ENCODE measurements at places on chromosomes 12 and 14.
A peak's percentile ranks its signal among the peaks of the same experiment; 100 is the strongest.

GRCh38 chr12:93022603-93023340 lies 93.7 kb upstream of the EEA1 start:
- DNase-seq = no peak

DNA sequence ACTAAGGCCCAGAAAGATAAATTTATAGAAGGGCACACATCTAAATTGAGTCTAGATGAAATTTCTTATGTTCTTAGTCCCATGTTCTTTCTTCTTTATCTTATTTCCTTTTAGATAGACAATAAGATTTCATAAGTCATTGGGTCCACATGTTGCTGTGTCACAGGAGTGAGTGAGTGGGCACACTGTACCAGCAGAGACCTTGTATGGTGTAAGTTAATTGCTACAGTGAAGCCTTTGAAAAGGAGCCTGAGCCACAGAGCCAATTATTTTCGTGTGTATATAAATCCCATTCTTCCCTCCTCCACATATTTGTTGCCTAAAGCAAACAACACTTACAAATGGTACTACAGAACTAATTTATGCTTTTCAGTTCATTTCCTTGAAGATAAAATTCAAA lies 79.1 kb downstream of the GRIP1 start:
- DNase-seq = no peak

DNA sequence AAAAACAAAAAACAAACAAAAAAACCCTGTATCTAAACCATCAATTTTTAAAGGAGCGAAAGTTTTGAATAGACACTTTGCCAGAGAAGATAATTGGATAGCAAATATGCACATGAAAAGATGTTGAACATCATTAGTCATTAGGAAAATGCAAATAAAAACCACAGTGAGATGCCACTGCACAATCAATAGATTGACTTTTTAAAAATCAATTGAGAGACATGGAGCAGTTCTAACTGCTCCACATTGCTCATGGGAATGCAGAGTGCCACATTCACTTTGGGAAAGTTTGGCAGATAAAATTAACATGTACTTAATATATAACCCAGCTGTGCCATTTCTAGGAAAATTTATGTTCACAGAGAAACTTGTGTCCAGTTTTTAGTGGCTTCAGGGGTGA lies 12.7 kb downstream of the EIF2S1 start:
- DNase-seq = no peak

GRCh38 chr12:22396735-22397134 lies 62.2 kb upstream of the ST8SIA1 start:
- DNase-seq = no peak

GRCh38 chr12:11758510-11759493 lies 109.3 kb downstream of the ETV6 start:
- no peak for DNase-seq

DNA sequence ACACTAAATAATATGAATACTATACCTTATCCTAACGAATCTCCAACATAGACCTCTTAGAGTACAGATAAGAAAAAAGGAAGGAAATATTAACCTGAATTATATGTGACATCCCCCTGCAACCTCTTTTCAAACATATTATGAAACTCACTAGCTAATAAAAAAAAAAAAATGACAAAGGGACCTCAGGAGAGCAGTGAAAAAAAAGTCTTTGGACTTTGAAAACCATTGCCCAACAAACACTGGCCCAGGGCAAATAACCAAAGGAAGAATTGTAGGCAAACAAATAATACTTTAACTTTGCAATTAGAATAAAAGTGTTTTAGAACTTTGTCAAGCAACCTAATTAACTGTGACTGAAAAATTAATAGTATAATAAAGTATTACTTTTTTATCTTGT lies 7.7 kb downstream of the SOX5 start:
- DNase-seq = no peak

DNA sequence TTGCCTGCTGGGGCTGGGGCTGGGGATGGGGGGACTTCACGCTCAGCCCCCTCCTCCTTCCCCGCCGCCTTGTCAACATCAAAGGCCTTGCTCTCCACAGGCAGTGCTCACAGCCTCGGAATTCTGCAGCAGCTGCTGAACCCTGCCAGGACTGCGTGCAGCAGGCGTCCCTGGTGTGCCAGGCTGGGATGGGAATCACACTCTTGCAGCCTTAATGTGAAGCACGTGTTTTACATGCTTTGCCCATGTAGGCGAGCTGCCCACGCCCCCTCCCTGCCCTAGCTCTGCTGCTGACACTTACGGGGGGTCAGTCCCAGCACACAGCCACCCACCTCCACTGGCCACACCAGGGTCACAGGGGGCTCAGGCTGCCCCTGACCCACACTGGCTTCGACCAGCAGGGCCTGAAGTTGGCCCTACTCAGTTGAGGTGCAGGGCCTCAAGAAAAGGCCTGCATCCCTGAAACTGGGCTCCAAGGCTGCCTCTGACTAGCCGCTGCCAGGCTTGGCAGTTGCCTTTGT lies 276.2 kb upstream of the RTL1 start:
- DNase-seq = no peak

GRCh38 chr12:51270067-51270950 lies at the start of gene SMAGP:
Gene SMAGP (minus strand): TSS chr12:51270415. CDS start chr12:51269278, 1,137 bp downstream.
- peak; percentile 30 for DNase-seq

DNA sequence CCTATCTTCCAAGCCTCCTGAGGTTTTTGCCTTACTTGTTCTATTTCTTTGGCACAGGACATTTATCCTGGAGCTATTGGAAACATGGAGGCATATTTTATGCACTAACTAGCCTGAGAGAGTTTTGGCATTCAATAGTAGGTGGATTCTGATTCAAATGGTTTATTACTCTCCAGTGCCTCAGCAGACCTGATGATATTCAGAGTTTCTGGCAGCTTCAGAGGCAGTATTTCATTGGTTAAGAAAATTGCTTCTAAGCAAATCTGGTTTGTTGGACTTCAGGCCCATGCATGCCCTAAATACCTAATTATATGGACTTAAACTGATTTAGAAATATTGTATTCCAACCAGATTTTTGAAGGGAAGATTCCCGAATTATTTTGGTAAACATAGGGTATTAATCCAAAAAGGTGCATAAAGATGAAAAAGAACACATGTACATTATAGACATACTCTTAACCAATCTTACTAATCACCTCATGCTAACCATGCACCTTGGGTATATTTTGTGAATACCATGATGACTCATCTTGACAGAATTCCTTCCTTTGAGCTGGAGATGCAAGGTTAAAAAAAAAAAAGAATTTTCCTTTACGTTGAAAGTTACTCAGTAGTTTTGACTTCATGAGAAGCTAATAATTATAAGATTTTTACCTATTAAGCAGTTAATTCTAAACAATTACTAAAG lies 44.3 kb upstream of the KTN1 start:
- DNase-seq = no peak

DNA sequence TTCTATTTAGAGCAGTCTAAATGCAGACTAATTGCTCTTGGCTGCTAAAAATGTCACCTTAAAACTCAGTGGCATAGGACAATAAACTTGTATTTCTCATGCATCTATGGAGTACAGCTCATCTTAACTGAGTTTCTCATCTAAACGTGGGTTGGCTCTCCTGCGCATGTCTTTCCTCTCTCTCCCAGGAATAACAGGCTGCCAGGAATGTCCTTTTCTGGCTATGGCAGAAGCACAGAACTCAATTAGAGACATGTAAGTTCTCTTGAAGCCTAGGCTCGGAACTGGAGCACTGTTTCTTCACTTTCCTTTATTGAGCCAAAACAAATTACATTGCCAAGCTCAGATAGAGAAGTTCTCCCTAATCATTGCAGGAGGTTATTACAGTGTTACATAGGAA lies 722.3 kb upstream of the FLRT2 start:
- no peak for DNase-seq

- DNase-seq = no peak
Observed at GRCh38 chr12:4938900-4939299, 29.2 kb downstream of the KCNA1 start.

DNA sequence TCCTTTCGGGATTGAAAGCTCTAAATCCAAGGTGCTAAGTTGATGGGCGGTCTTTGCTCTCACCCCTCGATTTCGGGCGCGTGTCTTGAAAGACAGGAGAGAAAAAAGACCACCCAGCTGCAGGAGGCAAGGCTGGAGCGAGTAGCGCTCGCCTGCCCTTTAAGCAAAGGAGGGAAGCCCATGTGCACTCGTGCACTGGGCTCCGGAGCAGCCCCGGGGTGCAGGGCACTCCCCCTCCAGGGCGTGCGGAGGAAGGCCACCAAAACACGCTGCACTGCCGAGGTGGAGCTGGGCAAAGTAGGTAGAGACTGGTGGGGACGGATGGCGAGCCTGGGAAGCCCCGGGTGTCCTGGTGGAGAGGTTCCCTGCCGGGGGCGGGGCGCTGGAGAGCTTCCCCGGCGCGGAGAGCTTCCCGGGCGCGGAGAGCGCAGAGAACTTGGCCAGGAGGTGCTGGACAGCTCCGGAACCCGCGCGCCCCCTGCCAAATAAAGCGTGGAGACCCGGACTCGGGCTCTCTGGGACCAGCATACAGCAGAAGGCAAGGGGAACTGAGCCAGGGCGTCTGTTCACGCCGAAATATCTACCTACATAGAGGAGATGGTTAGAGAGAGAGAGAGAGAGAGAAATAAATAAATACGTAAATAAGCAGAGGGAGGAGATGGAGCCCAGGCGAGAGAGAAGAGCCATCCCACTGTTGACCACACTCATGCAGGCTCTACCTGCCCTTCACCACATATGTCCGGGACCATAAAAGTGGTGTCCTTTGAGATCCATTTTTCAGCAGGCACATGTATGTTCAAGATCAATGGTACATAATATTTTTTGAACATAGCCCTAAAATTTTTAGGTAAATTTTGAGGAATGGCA lies 662 bp upstream of the NELL2 start:
- peak; percentile 50 for DNase-seq

- DNase-seq = no peak
Observed at GRCh38 chr12:131827961-131828534, at the start of gene MMP17. Gene MMP17 (plus strand): TSS chr12:131828393. CDS start chr12:131828495, 102 bp downstream.

DNA sequence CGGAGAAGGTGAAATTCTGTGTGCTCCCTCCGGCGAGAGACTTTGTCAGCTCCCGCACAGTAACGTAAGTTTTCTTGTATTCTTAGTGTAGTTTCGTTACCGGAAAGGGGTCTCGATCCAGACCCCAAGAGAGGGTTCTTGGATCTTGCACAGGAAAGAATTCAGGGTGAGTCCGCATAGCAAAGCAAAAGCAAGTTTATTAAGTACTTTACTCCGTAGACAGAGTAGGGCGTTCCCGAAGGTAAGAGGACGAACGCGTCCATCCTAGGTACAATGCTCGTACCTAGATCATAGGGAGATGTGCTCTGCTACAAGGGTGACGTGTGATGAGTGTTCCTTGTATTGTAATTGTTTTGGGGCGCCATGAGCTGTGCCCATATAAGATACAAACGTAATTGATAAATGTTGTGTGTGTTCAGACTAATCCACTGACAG lies 293 bp downstream of the IFI27L1 start:
- DNase-seq = peak; percentile 5

DNA sequence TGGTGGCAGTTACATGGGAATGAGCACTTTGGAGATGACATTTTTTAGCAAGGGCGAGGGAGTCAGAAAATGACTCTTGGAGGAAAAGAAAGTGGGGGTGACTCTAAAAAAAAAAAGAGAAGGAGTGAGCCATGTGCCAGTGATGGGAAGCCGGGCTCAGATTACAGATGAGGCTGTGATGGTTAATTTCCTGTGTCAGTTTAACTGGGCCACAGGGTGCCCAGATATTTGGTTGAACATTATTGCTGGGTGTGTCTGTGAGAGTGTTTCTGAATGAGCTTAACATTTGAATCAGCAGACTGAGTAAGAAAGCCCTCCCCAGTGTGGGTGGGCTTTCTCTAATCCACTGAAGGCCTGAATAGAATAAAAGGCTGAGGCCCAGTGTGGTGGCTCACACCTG lies 26.8 kb upstream of the CCDC60 start:
- DNase-seq = no peak

DNA sequence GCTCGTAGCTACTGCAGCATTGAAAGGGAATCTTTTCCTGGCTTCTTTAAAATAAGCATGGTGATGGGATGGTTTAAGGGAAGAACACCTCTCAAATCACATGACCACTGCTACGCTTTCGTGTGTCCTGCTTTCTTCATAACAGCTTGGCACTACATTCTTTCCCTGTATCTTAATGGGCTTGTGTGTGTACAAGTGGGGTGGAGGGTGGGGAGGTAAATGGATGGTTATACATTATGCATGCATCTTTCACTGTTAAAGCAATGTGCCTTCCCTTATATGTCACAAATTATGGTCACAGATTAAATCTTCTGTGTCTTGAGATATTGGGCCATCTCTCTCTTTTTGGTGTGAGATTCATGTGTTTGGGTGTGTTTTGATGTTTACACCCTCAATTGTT lies 169.4 kb upstream of the GARIN2 start:
- no peak for DNase-seq

- no peak for DNase-seq
Observed at GRCh38 chr12:46449856-46450255, 77.3 kb upstream of the SLC38A2 start.

DNA sequence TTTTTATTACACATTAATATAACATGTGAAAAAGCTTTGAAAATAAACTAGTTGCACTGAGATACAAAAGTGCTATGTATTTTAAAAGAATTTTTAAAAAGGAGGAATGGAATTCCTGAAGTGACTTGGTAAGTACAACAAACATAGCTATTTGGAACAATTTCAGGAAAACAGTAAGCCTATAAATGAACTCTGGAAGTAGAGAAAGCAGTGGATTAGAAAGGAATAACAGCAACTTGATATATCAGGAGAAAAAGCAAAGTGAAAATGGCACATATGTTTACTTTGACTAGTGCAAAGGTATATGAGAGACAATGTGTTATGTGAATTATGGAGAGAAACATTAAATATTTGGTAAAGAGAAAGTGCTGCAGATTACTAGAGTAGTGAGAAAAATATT lies 811.7 kb downstream of the C12orf50 start:
- no peak for DNase-seq

DNA sequence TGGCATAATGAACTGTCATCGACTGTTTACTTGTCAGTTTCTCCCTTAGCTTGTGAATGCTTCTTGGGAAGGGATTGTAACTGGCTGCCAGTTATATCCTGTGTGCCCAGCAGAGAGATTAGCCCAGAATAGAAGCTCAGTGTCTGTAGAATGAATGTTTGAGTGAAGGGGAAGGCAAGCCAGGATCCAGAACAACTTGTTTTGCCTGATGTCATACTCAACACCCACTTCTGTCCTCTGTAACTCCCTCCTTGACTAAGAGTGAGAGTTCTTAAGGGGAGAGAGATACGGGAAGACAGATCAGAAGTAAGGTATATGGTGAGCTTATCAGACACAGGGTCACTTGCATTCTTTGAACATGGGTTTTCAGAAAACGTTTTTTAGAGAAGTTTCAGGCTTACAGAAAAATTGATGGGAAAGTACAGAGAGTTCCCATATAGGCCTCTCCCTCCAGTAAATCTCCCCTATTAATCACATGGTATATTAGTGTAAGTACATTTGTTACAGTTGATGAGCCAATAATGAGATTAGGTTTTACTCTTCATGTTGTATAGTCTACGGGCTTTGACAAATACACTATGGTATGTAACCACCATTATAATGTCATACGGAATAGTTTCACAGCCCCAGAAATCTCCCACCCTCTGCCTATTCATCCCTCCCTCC lies 5.6 kb upstream of the SPPL3 start:
- no peak for DNase-seq
